Activated gamma-delta T cell treated with anti-CD3 and anti-CD28 coated beads, Interleukin-2, amount 50 U/mL, for 16 hours (primary cell): ENCODE measurements at places on chromosomes 7 and 10.

- DNase-seq: no peak
Measured at GRCh38 chr10:91349381-91349780, 60.8 kb upstream of the HECTD2 start.

- DNase-seq: no peak
Measured at GRCh38 chr7:85014936-85015660, 171.8 kb downstream of the SEMA3D start.

GRCh38 chr10:61064356-61064755 is 120.4 kb upstream of the RHOBTB1 start:
- no peak for DNase-seq

DNA sequence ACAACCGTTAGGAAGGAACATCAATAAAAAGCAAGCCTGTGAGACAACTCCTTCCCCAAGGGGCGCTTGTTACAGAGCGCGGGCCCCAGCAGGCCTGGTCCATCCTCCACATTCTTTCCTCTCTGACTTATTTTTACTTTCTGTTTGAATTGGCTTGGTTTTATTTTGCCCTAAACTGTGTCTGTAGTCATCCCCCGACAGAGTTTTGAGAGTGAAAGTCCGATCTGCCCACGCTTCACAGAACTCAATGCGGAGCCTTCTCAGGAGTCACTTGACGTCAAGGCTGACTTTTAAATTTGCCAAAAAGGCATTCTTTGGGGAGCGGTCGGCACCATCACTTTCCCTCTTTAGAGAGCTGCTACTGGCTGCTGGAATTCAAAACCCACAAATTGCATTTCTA is 150.1 kb upstream of the KLF6 start:
- peak; percentile 46 for DNase-seq

DNA sequence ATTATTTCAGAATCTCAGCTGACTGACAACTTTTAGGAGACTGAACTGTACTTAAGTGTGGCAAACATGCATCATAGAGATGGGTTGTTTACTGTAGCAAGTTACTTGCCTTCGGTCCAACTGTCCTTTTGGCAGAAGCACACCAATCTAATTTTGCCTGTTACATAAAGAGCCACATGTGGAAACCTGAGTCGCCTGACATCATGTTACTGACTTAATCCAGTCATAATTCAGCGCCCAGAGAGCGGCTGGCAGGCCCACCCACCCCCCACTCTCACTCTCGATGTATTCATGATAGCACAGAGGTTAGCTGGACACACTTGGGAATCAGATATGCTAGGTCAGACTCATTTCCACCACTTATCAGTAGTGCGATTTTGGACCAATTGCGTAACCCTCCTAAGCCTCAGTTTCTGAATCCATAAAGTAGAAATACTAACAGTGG is 57.3 kb upstream of the CAPZA2 start:
- no peak for DNase-seq

DNA sequence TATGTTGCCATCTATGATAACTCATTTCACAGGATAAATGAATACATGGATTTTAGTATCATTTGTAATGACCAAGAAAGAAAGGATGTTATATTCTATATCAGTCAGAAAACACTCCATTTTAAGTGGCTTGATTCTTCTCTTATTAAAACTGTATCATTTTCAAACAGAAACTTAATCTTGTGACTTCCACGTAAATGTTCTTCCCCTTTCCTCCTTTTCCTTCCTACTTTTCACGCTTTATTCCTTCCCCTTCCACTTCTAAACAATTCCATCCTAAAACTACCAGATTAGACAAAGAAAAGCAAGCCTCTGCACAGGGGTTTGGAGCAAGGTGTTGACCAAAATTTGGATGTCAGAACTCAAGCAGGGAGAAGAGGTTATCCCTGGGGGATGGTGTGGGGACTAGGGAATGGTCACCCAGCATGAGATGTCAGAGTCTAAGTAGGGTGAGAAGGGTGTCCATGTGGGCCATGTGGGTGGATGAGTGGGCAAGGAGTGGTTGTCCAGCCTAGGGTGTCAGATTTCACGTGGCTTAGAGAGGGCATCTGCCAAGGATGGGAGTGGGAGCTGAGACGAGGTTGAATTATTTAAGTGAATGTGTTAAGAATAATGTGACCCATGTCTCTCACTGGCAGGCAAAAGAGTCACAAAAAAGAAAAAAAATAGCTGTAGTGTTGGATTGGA is 5.0 kb upstream of the GSAP start:
- DNase-seq: no peak

GRCh38 chr10:29643771-29644501 is 9.2 kb upstream of the SVIL start:
- DNase-seq: no peak

DNA sequence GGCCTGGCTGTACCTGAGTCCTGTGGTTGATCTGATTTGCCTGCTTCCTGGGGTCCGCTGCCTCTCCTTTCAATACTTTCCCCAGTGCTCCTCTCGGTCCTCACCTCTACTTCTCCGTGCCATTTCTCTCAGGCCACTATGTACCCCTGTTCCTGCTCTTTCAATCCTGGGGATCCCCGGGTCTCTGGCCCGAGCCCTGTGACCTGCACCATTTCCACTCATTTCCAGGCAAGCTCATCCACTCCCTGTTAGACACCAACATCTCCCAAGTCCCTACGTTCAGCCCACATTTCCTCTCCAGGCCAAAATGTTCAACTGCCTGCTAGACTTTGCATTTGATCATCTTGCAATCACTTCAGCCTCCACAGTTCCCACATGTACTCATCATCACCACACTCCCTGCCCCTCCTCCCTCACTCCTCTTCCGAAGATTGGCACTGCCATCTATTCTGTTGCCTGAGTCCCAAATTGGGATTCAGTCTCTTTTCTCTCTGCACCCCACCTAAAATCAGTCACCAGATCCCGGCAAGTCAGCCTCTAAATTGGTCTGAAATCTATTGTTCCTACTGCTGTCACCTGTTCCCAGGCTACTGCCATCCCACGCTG is 34.4 kb upstream of the ZMIZ1 start:
- DNase-seq: no peak

- no peak for DNase-seq
Measured at GRCh38 chr7:155961241-155962190, 149.3 kb upstream of the SHH start.

GRCh38 chr10:26199841-26200240 is 16.7 kb upstream of the GAD2 start:
- no peak for DNase-seq

GRCh38 chr10:11286261-11286852 is 268.7 kb downstream of the CELF2 start:
- DNase-seq: no peak

- DNase-seq: no peak
Measured at GRCh38 chr10:89659143-89660131, 14.4 kb upstream of the PANK1 start.

DNA sequence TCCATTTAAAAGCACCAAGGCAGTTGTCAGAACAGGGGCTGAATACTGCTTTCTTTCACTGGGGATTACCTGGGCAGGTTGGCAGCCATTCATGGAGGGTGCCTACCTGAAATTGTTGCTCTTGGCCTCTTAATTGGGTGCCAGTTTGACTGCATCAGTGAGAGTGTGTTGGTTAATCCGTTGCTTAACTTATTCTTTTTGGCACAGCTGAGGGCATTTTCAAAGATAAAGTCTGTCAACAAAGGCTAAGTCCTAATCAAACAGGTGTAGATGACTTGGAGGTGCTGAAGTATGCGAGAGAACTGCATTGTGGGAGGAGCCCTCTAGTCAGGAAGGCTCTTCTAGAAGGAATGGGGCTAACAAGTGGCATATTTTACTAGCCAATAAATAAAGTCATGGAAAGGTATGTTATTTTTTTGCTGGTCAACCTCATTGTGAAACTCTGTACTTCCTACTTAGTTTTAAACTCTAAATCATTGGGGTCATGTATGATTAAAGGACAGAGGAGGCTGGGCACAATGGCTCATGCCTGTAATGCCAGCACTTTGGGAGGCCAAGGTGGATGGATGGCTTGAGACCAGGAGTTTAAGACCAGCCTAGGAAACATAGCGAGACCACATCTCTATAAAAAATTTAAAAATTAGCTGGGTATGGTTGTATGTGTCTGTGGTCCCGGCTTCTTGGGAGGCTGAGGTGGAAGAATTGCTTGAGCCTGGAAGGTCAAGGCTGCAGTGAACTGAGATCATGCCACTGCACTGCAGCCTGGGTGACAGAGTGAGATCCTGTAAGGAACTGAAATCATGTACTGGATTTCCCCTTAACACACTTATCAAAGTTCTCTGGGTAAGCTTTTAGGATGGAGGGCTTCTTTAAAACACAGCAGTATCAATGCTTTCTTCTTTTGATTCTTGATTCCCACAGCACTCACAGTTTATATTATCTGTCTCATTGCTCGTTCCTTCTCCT is 134.1 kb downstream of the LRMDA start:
- no peak for DNase-seq

DNA sequence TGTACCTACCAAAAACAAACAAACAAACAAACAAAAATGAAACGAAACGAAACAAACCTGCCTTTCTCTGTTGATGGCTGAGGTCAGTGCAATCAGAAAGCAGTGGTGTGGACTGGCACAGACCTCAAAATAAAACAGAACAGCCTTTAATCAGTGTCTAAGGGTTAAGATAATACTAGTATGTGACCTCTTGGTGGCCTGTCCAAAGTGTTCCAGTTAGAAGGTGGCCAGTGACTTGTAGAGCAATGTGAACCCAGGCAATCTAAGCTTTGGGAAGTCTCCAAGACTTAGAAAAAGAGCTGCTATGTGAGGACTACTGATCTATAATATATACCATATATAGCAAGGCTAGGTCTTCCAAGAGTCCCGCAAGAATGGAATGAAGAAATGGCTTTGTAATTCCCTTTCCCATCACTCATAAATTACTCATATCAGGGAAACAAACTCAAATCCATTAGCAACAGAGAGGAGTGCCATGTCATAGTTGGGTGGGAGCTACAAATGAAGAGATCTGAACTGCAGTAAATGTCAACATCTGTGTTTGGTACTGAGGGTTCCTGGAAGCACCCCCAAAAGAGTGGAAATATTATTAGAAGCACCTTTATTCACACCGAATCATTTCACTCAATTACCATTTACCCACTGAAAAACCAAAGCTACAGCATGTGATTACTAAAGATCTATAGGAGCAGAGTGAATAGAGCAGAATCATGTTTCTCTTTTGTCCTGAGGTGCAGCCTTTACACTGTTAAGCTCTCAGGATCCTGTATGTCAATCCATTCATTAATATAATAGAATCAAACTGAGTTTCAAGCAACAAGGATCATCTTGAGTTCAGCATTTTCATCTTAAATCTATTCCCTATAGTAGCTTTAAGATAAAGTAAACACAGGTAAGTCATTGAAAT is 28.0 kb downstream of the ABLIM1 start:
- DNase-seq: no peak

GRCh38 chr10:120749072-120749471 is 102.1 kb upstream of the WDR11 start:
- no peak for DNase-seq

- DNase-seq: no peak
Measured at GRCh38 chr10:123651421-123652047, 14.6 kb upstream of the GPR26 start.

DNA sequence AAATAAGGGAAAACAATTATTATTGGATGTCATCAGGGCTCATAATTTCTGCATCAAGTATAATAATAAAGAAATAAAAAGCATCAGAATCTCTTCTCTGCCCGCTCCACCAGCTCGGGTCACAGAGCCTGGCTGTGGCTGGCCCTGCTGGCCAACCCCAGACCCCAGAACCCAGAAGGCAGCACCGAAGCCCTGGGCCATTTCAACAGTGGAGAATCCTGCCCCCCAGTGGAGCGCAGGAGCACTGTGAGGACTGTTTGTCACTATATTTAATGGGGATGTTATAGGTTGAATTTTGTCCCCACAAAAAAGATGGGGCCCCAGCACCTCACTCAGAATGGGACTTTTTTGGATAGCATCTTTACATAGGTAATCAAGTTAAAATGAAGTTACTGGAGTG is 27.3 kb downstream of the DENND11 start:
- no peak for DNase-seq

- no peak for DNase-seq
Measured at GRCh38 chr7:29071203-29071874, 75.0 kb downstream of the CPVL start.

- no peak for DNase-seq
Measured at GRCh38 chr7:85561706-85562105, 374.9 kb upstream of the SEMA3D start.

- no peak for DNase-seq
Measured at GRCh38 chr7:114417290-114417689, 2.7 kb downstream of the FOXP2 start.

- DNase-seq: no peak
Measured at GRCh38 chr10:122018491-122018890, 29.5 kb downstream of the TACC2 start.

DNA sequence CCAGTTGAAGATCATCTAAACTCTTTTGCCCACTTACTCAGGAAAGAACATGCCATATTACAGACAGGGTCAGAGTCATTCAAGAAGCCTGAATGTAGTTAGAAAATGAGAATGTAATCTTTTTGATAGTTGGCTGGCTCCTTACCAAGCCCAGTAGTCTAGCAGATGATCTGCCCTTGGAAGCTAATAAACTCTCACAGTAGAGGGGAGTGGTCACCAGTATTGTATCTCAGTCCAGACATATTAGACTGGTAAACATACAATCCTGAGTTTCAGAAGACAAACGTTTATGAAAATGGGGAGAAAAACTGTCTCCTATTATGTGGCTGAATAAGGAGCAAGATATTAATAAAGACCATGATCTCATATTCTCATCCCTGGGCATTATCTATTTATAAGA is 65.3 kb downstream of the SEPTIN7 start:
- DNase-seq: no peak

DNA sequence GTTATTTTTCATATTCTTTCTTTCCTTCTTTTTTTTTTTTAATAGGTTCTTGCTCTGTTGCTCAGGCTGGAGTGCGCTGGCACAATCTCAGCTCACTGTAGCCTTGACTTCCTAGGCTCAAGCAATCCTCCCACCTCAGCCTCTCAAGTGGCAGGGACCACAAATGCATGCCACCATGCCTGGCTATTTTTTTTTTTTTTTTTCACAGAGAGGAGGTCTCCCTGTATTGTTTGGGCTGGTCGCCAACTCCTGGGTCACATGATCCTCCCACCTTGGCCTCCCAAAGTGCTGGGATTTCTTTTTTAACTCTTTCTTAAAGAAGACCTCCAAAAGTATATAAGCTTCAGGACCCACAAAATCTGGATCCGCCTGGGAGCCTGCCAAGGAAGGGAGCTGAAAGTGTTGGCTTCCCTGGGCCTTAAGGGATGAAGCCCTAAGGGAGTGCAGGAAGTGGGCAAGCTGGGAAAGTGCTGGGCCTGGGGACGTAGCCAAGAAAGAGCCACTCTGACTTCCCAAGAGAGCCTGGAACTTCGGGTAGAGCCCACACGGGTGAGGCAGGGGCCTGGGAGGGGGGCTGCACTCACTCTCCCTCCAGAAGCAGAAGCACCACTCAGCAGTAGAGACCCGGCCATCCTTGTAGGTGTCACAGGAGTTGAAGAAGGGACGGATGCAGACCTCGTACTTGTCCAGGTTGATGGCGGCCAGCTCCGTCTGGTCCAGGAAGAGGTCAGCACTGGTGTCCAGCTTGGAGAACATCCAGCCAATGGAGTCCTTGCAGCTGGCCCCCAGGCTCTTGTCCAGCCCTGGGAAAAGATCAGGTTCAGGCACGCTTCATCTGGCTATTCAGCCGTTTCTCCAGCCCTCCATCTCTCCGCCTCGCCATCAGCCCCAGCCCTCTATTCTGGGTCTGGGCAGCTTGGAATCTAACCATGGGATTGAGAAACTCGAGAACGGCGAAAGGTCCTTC is 21.8 kb downstream of the SPOCK2 start:
- DNase-seq: no peak
